ENCODE measurements at places on chromosomes 12 and 14.

- DNase-seq, result no peak
Observed at GRCh38 chr12:91947459-91947858, 198.2 kb downstream of the BTG1 start.

GRCh38 chr14:61470961-61471293 is 149.5 kb downstream of the PRKCH start:
- no peak for DNase-seq

DNA sequence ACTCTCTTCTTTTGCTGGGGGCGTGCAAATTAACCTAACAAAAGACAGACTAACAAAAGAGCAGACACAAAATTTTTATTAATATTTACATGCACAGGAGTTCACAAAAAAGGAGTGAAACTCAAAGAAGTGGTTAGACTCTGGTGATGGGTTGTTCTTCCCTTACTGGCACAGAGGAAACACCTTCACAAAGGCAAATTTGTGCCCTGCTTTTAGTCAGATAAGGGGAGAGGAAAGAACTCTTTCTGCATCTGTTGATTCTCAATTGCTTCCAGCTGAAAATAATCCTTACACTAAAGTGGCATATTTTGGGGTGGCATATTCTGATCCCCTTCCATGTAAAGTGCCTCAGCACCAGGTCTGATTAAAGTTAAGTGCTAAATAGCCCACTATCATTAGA is 190.2 kb upstream of the AMIGO2 start:
- DNase-seq, result no peak

GRCh38 chr12:63875703-63876102 is 31.2 kb downstream of the SRGAP1 start:
- no peak for DNase-seq

Data from NCI-H187 treated with DMSO at 0.1 percent for 48 hours (cell line).